ENCODE measurements at places on chromosomes 2 and 18. TPM values are rescaled to one million over a fixed set of nuclear protein-coding genes. Genes with fewer than 3 reads are reported as not detected.

- no peak for DNase-seq
Observed at GRCh38 chr2:55917117-55917516, 6.5 kb downstream of the EFEMP1 start.

DNA sequence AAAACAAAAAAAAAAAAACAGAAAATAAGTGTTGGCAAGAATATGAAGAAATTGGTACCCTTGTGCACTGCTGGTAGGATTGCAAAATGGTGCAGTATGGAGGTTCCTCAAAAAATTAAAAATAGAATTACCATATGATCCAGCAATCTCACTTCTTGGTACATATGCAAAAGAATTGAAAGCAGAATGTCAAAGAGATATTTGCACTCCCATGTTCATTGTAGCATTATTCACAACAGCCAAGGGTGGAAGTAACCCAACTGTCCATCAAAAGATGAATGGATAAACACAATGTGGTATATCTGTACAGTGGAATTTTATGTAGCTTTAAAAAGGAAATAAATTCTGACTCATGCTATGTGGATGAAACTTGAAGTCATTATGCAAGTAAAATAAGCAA is 72.8 kb upstream of the POU3F3 start:
- no peak for DNase-seq

GRCh38 chr2:108629417-108629816 is 89.9 kb upstream of the RANBP2 start:
- no peak for DNase-seq

DNA sequence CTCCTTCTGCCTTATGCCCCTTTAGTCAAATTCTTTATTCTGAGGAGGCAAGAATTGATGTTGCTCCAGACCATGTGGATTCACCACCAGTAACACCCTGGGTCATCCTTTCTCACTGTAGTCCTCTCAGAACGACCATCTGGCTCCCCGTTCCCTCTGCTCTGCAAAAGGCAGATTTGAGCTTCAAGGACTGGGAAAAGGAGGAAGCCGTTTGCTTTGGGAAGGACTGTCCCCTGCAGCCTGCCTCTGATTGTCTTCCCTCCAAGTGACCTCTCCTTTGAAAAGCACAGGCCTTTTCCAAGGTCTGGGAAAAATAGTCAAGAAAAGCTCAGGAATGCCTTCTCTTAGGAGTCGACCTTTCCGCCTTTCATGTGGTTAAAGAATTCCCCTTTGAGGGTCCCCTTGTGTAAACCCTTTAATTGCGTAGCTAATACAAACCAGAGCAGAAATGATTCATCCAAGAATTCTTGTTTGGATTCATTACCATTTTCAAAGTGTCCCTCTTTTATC is 130.1 kb upstream of the COPS8 start:
- DNase-seq, result no peak

ALPG gene
- 65.3 TPM for total RNA-seq

DNA sequence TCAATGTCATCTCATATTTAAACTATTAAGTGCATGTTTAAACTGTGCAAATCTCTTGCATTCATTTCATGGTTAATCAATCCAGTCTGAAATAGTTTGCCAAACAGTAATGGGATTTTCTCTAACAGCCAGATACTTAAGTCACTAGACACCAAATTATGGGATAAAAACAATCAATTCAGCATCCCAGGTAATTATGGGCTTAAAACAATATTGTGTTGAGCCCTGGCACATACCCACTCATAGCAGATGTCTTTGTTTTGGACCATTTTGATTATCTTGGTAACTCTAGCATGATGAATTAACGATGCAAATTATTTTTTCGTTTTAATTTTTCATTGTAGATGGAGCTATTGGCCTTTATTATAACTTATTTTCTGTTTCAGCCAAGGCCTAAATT is 118.5 kb upstream of the CD302 start:
- DNase-seq, result no peak

STON1 gene
- 0.92 TPM for total RNA-seq

DNA sequence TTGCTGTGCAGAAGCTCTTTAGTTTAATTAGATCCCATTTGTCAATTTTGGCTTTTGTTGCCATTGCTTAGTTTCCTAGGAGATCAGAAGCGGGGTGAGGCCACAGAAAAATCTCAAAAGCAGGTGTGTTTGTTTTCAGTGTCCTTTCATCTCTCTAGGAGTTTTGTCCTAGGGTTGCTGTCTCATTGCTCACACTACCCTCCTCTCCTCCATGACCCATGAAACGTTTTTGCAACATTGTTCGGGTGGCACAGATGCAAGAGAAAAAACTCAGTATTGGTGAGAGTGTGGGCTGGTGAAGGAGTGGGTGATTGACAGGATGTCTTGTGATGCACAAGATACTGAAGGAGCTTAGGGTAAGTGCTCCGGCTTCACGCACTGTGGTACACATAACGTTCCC is 103.6 kb downstream of the LYPD1 start:
- DNase-seq, result no peak

LYG2 gene
- not detected for total RNA-seq

DNA sequence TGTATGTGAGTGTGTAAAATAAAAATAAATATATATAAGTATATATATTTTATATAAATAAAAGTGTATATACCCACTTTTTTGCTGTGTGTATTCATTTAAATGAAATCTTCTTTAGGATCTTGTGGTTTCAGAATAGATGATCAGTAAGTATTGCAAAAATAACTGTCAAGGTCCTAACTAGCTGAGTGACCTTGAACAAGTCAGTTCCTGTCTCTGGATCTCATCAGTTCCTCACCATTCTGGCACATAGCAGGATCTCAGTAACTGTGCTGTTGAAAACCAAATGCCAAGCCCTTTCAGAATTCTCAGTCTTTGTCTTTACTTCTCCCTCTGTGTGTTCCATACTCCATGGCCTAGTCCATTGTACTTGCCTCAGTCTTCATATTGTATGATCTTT is 115.3 kb upstream of the CXCR4 start:
- DNase-seq, result no peak

IL37 gene
- total RNA-seq, result not detected

ARHGAP25 gene
- 0.49 TPM for total RNA-seq

GRCh38 chr2:21866316-21866715 is 742.5 kb downstream of the TDRD15 start:
- DNase-seq, result no peak

- DNase-seq, result no peak
Observed at GRCh38 chr2:62321380-62322289, 125.7 kb downstream of the B3GNT2 start.

DNA sequence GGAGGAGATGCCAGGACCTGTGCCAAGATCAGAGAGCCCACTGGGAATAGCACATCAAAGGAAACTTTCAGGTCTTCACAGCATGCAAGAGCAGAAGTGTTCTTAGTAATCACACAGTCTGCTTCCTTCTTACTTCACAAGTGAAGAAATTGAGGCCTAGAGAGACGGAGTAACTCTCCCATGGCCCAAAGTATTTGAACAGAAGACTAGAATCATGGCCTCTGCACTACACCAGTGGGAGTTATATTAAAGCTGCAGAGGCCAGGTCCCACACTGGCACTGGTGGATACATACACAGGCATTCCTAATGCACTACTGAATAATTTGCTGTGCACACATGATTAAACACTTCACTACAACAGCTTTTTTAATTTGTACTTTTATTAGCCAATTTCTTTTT is 107.6 kb upstream of the RMP24 start:
- no peak for DNase-seq

TUBA3E gene
- not detected for total RNA-seq

DNA sequence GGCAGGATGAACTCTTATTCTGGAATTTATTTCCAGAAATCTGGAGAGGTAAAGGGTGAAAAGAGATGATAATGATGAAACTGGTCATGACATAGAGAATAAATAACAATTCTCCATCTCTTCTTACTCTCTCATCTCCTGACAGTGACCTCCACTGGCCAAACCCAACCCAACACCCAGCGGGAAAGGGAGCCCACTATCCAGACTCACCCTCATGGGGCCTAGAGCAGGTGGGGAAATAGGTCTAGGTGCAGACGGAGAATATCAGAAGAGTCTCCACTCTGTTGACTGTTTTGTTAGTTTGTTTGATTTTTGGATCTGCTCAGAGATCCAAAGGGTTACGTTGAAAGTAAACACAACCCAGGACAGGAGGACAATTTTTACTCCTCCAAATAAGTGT is 263.2 kb upstream of the PARD3B start:
- no peak for DNase-seq

DNA sequence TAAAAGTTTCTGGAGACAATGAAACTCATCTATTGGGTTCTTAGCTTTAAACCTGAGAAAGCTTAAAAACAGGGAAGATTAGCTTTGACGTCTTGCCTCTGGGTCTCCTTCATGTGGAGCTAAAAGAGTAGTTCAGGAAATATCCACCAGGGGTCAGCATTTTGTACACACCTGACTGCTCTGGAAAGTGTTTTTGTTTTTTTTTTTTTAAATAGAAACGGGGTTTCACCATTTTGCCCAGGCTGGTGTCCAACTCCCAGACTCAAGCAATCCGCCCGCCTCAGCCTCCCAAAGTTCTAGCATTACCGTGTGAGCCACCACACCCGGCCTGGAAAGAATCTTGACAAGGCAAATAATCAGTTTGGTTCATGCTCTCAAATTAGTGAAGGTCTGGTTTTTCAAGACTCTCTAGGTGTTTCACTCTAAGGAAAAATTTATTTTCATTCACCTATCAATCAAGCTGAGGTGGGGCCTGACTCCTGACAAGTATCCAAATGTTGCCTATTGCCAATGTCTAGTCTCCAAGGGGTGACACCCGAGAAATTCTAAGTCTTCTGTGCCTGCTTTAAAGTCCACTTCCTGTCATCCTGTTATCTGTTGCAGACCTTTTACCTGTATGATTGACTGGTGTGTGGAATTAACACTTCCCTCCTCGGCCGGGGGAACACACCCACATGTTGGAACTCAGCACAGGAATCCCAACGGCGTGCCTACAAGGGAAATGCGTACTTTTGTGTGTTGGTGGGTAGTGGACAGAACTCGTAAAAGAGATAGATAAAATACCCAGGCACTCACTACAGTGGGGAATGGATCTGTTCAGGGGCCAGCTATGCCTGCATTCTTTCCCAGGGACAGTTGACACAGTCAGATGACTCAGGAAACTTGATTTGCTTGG is 11.3 kb downstream of the IL1RN start:
- no peak for DNase-seq

SP140 gene
- total RNA-seq, result 1.1 TPM

GKN2 gene
- not detected for total RNA-seq

IL1RN gene
- total RNA-seq, result not detected

DHRS9 gene
- total RNA-seq, result 0.21 TPM

ITPRIPL1 gene
- 12.2 TPM for total RNA-seq

GRCh38 chr2:47003641-47004427 is 88.2 kb upstream of the MCFD2 start:
- no peak for DNase-seq

GRCh38 chr18:77708826-77709506 is 459.3 kb downstream of the GALR1 start:
- DNase-seq, result no peak

CYS1 gene
- 20.4 TPM for total RNA-seq
